Bronchus fibroblast of lung (primary cell): ENCODE measurements at places on chromosomes 6 and 20. TPM values are rescaled to one million over a fixed set of nuclear protein-coding genes. Genes with fewer than 3 reads are reported as not detected.

Gene DLL1
- total RNA-seq = 0.15 and 0.17 TPM in 2 replicates

Gene NCR2
- total RNA-seq = not detected in 2 replicates

Gene DYNLT2
- total RNA-seq = 1.0 TPM in 2 replicates

Gene GLP1R
- not detected in 2 replicates for total RNA-seq
